ENCODE measurements at places on chromosomes 7 and 10. TPM values are rescaled to one million over a fixed set of nuclear protein-coding genes. Genes with fewer than 3 reads are reported as not detected.

VWDE gene
- total RNA-seq: 4.1 TPM

NEUROD6 gene
- not detected for total RNA-seq

CYP2C9 gene
- total RNA-seq: not detected

- no peak for DNase-seq
These were observed 37.9 kb upstream of the LRRN3 start for GRCh38 chr7:111053035-111053434.

DNA sequence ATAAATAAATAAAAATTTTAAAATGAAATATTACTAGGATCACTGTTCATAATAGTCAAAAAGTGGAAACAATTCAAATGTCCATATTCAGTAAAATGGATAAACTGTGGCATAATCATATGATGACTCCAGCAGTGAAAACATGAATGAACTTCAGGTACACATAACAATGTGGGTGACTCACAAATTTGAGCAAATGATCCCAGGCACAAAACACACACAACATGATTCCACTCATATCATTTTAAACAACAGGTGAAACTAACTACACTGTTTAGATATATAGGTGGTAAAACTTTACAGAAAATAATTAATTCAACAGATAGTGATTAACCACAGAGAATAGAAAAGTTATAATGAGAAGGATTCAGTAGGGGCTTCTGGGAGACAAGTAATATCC is 14.7 kb upstream of the SAMD8 start:
- no peak for DNase-seq

GRCh38 chr10:117646718-117647117 is 104.2 kb downstream of the EMX2 start:
- no peak for DNase-seq

Measured in Caki2 (cell line).